ENCODE measurements at places on chromosomes 7 and 10.

GRCh38 chr7:71096351-71096750, 35.6 kb upstream of the GALNT17 start:
- H3K4me1 ChIP-seq = 0 out of 2 replicates have a peak, but pooled peaks cover 2% of the 10 kb centered on the region
- H3K36me3 ChIP-seq = no peaks in the 10 kb centered on the region
- no peak overlapping the region for H3K4me3 ChIP-seq
- no peaks in the 10 kb centered on the region for H3K27me3 ChIP-seq
- no peak overlapping the region for H3K27ac ChIP-seq

DNA sequence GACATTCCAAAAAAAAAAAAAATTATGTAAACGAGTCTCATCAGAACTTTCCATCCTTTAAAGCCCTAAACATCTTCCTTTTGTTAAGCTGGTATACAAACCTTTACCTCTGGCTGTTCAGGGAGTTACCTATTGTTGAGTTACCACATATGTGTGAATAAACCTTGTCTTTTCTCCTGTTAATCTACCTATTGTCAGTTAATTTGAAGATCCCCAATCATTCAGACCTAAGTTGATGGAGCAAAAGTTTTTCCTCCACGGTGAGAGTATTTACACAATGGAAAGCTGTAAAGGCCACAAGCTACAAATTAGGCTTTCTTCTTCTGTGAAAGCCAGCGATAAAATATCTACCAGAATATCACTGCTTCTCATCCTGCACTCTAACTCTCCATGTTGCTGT, 80.3 kb downstream of the SKAP2 start:
- H3K4me3 ChIP-seq = no peak overlapping the region
- no peak for DNase-seq
- no peak overlapping the region for H3K27ac ChIP-seq
- H3K4me1 ChIP-seq = no peaks in the 10 kb centered on the region
- H3K36me3 ChIP-seq = no peaks in the 10 kb centered on the region
- no peaks in the 10 kb centered on the region for H3K27me3 ChIP-seq

DNA sequence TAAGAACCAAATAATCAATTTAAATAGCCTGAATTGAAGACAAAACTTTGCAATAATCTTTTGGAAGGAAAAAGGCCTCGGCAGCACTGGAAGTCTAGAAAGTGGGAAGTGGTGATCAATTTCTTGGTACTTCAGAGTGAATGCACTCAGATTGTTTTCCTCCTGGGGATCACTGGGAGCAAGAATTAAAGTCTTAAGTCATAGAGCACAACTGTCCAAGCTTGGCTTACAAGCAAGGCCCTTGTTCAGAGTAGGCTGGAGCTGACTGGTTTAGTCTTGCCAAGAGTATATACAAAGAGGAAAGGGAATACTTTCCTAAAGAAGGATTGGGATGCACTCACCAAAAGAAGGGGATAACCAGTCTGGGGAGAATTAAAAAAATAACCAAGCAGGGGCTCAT, 637.1 kb downstream of the CCSER2 start:
- no peak overlapping the region for H3K27ac ChIP-seq
- DNase-seq = no peak
- H3K4me3 ChIP-seq = no peak overlapping the region
- H3K4me1 ChIP-seq = no peaks in the 10 kb centered on the region
- no peaks in the 10 kb centered on the region for H3K36me3 ChIP-seq

DNA sequence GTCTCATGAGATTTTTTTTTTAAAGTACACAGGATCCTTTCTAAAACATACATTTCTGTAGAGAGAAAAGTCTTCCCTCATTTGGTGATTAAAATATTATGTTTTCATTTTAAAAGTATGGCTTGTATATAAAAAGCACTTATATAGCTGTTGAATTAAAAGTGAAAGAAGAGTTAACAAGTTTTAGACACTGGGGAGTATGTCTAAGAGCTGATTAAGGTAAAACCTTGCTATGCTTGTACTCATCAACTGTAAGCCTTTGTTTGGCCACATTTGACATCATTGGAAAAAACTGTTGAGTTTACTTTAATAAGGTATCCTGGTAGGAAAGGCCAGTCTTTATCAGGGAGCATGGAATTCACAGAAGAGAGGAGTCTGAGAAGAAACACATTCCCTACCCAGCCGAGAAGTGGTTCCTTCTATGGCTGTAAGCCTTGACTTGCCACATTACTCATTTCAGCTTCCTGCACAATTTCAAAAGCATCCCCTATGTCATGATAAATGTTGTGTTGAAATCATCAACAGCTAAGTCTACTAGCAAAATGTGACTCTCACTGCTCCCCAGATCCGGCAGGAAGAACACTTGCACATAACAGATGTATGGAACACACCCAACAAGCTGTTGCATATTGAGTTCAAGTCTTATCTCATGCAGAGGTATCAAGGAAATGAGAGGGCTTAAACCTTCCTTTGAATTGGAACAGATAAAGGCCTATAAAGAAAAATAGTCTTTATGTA, 171.8 kb upstream of the CDK1 start:
- H3K27me3 ChIP-seq = no peaks in the 10 kb centered on the region
- DNase-seq = no peak
- H3K27ac ChIP-seq = no peak overlapping the region
- no peak overlapping the region for H3K4me3 ChIP-seq

GRCh38 chr10:74643596-74643975, 182.8 kb upstream of the KAT6B start:
- no peak for DNase-seq
- H3K36me3 ChIP-seq = no peaks in the 10 kb centered on the region
- H3K4me3 ChIP-seq = no peak overlapping the region
- no peaks in the 10 kb centered on the region for H3K4me1 ChIP-seq

DNA sequence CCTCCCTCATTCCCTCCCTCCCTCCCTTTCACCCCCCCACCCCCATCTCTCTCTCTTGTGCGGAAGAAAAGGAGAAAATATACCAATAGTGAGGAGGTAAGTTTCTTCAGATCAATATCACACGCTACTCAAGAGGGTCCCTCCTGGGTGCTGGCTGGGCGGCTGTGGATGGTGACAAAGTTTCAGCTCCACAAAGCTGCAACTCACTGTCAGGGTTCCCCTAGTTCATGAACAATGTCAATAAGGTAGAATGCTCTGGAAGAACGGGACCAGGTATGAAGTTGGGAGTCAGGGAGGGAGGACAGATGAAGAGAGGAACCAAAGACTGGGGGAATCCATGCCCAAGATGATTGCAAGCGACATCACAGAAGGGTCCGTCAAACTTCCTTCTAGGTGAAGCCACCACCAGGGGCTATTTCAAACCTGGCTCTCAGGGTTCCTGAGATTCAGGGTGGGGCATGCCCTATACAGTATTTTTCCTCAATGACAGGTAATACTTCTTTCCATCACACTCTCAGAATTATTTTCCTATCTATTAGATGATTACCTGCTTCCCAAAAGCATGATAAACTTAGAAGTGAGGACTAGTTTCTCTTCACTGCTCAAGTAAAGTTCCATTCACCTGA, 1.4 kb upstream of the PDE1C start:
- H3K36me3 ChIP-seq = no peaks in the 10 kb centered on the region
- no peak overlapping the region for H3K27ac ChIP-seq
- no peak overlapping the region for H3K4me3 ChIP-seq
- DNase-seq = no peak

Measured in iPS DF 6.9 (cell line).